Body of pancreas (tissue), 4 donors: ENCODE measurements at places on chromosomes 7 and 10. TPM values are rescaled to one million over a fixed set of nuclear protein-coding genes. Genes with fewer than 3 reads are reported as not detected.

- DNase-seq = no peak
Observed at GRCh38 chr7:151166629-151167196, 781 bp downstream of the GBX1 start.

DNA sequence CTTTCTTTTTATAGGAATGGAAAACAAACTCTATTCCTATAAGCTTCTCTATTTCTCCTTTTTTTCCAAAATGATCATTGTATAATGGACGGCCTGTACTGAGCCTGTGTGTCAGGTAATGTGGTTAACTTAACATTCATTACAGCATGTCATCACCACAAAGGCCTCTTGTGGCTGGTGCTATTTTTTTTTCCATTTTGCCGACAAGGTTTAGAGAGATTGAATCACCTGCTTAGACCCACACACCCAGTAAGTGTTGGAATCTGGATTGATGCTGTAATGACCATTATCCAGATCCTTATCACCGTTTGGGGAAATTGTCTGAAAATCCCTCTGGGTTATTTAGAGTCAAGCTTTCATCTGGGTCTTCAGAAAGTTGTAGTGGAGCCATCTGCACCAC, 18.5 kb downstream of the AKR1B15 start:
- no peak for DNase-seq

Gene IL2RA
- 0.99 TPM for total RNA-seq

DNA sequence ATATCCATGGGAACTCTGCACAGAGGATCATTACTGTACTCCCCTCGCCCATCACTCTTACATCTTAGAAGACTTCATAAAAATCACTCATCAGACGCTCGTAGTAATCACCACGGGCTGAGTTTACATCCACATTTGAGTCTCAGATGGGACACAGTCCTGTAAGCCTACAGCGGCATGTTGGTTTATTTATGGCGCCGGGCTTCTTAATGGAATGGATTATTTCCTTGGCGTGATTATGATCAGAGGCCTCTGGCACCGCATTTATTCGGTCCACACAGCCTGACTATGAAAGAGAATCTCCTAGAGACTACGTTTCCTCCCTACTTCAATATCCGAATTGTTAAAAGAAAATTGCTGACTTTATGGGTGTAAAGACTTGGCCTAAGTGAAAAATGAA, 123.5 kb upstream of the FRMD4A start:
- DNase-seq = no peak

Gene ABCB1
- 2.3 TPM for total RNA-seq

GRCh38 chr7:36562121-36562520, 162.2 kb downstream of the AOAH start:
- DNase-seq = no peak

GRCh38 chr7:40721342-40721949, 586.6 kb downstream of the SUGCT start:
- no peak for DNase-seq

Gene SFRP4
- 5.3 TPM for total RNA-seq

Gene UBE3C
- total RNA-seq = 35.9 TPM

DNA sequence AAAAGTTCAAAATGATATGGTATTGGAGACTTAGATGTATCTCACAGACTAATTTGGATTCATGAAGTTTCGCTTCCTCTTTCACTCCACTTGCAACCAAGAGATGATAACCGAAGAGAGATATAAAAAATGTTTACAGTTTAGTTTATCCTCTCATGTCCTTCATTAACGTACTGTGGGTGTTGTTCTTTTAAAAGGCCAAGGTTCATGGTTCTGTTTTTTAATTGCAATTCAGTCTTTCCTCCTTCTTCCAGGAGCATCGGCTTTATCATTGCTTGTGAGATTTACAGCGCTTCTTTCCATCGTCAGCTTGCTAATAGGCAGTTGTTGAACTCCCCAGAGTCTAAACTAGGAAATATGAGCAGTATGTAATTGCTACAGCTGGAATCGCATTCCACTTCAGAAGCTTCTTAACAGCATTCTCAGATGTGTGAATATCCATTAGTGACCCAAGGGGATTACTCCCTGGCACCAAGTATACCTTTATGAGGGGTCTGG, 75.9 kb upstream of the HGF start:
- DNase-seq = no peak

Gene INHBA
- total RNA-seq = 0.52 TPM
